Activated T-cell treated with anti-CD3 and anti-CD28 coated beads for 24 hours (primary cell): ENCODE measurements at places on chromosomes 6 and 20.

DNA sequence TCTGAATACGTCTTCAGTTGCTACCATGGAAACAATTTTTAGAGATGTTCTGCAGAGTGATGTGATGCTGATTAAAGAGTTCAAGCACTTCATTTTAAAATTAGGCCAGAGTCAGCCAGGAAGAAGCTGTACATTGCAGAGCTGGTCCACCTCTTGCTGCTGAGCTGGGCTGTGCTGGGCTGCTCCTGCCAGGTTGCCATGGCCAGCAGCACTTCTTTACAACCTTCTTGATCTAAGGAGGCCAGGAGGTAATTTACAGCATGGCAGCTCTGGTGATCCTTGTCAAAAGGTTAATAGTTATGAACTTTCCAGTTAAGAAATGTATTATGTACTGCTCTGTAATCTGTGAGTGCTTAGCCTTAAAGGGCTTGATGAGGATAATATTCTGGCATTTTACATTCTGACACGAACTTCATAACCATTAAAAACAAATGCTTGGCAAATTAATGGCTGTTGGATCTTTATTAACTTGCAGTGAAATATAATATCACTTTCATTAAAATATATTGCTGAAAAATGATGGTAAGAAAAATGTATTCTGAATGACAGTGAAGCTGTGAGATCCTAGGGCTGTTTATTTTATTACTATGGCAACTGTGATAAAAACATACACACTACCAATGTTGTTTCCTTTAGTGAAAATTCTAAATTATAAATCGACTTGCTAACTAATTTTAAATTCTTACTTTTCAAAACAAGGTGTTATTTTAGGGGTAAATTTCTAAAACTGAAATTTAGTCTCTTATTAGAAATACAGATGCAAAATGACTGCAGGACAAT is 259.7 kb downstream of the RFPL4B start:
- DNase-seq = no peak

- DNase-seq = no peak
Observed at GRCh38 chr6:144027932-144028587, 20.0 kb upstream of the PLAGL1 start.

- DNase-seq = no peak
Observed at GRCh38 chr20:35563834-35564233, 22.0 kb downstream of the ERGIC3 start.

- no peak for DNase-seq
Observed at GRCh38 chr6:91420243-91420642, 833.4 kb upstream of the MAP3K7 start.

- no peak for DNase-seq
Observed at GRCh38 chr20:34262488-34263288, 21.5 kb downstream of the ASIP start.

GRCh38 chr20:59064214-59064722 is 21.7 kb upstream of the PRELID3B start:
- no peak for DNase-seq

DNA sequence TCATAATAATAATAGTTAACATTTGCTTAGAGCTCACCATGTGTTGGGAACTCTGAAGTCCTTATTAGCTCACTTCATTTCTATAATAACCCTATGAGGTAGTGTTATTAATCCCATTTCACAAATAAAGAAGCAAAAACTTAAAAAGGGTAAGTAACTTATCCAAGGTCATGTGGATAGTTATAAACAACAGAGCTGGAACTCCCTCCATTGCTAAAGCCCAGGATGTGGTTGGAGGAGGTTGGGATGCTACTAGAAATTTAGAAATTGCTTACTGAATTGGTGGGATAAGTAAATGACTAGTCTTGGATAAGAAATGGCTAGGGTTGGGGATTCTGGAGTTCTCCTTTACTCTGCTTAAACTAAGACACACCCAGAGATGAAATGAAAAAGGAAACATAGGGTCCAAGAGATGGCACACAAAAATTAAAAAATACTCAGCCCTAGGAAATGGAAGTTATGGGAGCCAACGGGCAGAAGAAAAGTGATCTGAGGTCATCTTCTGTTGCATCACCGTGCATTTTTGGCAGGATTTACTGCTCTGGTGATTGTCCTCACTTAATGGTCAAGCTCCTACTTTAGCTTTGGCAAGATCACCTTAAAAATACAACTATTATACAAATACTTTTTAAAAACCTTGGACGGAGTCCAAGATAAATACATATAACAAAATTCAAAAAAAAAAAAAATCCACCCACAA is 7.7 kb upstream of the CLIC5 start:
- no peak for DNase-seq

DNA sequence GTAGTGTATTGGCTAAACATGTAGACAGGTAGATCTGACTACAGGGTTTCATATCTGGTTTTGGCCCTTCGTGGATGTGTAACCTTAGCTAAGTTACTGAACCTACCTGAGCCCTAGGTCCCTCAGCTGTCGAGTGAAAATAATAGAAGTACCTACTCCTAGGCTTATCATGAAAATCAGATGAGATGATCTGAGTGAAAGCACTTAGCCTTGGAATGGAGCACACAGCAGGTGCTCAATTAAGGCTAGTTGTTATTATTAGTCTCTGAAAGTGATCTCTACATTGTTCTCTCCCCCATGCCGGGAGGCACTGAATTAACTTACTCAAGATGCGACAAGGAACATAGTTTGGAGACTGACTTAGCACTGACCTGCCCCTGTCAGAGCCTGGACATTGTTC is 174.7 kb upstream of the ZNF217 start:
- no peak for DNase-seq

DNA sequence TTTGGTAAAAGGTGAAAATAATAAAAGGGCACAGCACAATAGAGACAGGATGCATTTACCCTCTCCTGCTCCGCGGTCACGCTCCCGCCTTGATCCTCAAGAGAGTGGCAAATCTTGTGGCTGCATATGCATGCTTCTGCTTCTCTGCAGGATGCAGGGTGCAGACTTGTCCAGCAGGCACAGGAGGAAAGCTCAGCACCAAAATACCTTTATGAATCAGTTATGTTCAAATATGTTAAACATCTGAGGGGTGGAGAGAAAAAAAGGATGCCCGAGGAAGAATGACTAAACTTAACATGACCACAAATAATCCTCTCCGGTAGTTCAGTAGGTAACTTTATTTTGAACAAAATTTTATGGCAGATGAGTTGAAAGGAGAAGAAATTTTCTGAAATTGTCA is 366.1 kb upstream of the SOX4 start:
- no peak for DNase-seq

DNA sequence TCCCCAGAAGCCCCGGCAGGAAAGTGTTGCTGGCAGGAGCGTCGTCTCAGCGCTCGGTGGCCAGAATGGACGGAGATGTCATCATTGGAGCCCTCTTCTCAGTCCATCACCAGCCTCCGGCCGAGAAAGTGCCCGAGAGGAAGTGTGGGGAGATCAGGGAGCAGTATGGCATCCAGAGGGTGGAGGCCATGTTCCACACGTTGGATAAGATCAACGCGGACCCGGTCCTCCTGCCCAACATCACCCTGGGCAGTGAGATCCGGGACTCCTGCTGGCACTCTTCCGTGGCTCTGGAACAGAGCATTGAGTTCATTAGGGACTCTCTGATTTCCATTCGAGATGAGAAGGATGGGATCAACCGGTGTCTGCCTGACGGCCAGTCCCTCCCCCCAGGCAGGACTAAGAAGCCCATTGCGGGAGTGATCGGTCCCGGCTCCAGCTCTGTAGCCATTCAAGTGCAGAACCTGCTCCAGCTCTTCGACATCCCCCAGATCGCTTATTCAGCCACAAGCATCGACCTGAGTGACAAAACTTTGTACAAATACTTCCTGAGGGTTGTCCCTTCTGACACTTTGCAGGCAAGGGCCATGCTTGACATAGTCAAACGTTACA is 817 bp downstream of the GRM1 start:
- DNase-seq = no peak

GRCh38 chr6:157558487-157559200 is 177.7 kb downstream of the ZDHHC14 start:
- DNase-seq = no peak

DNA sequence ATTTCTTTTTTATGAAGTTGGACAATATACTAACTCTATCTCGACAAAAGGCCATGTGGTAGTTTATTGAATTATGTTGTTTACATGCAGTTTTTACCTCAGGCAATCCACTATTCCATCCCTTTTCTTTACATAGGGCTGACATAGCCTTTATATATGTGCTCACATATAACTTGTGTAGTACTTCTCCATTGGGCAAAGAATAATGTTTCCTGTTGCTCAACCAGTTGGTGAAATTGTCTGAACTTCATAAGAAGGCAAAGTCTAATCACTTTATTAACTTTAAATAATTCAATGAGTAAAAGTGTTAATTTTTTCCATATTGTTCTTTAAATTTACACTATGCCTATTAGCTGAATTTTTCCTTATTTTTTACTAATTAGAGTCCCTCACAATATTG is 1272.1 kb downstream of the EPHA7 start:
- DNase-seq = no peak
